ENCODE measurements at places on chromosomes 6 and 20.

GRCh38 chr6:155079985-155080452 lies 84.9 kb downstream of the TIAM2 start:
- no peak for DNase-seq

GRCh38 chr6:14337152-14337551 lies 219.6 kb downstream of the CD83 start:
- DNase-seq: no peak

DNA sequence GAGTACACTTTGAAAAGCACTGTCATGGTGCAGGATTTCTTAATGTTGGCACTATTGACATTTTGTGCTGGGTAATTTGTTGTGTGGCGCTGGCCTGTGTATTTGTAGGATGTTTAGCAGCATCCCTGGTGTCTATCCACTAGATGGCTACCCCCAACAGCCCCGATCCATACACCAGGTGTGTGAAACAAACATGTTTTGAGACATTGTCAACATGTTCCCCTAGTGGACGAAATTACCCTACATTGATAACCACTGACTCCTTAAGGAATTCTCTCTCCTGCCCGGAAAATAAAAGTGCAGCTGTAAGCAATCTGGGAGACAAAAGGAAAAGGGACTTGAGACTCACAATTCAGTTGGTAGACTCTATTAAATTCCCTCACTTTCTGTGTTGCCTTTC lies 52.6 kb upstream of the TMEM200A start:
- no peak for DNase-seq

DNA sequence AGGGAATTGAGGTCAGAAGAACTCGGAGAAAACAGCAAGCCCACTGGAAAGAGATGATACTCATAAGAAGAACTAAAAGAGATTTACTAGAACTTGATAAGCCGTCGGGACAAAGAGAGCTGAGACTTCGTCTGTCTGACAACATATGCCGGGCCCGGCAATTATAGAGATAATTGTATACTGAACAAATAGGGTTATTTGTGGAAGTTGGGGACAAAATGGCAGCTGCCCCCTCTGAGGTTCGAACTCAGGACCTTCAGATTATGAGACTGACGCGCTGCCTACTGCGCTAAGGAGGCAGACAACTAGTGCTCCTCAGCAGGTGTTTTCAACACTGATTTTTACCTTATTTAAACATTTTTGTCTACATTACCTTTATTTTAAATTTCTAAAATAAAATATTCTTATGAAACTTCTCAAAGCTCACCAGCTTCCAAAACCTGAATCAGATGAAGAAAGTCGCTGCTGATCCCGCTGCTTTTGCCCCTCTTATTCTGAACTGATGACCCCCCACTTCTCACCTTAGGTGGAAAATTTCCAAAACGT lies 29.3 kb upstream of the TRIM27 start:
- DNase-seq: no peak

- no peak for DNase-seq
Observed at GRCh38 chr20:63166193-63167020, 49.5 kb downstream of the YTHDF1 start.

- DNase-seq: no peak
Observed at GRCh38 chr6:101090281-101090680, 209.2 kb upstream of the ASCC3 start.

GRCh38 chr6:76972474-76972873 lies 490.8 kb downstream of the HTR1B start:
- no peak for DNase-seq

DNA sequence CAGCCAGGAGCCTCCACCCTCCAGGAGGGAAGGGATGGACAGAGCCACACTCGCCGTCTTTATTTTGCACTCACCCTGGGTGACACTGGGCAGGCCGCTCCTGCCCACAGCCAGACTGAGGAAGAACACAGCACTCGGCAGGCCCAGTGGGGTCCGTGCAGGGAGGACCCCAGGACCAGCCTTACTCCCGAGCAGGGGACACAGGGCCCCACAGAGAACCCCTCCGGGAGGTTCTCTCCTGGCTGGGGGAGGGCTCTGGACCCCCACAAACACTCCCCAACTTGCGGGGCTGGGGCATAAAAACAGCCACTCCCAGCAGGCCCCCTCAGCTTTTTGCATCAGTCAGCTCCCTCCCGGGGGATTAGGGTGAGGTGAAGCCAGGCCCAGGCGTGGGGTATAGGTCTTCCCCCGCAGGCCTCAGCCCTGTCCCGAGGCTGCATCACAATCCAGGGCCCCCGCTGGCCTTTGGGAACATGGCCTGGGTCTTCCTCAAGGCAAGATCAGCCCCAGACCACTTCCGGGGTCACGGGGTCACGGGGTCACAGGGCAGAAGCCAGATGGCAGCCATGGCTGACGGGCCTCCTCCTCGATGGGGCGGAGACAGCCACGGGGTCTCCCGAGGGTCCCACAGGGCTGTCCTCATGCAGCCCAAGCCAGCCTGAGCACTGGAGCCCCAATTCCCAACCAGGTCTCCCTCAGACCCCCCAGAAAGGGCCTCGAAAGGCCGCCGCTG lies 3.2 kb downstream of the TNFRSF6B start:
- DNase-seq: no peak

GRCh38 chr20:15475483-15475882 lies 1097.8 kb downstream of the KIF16B start:
- no peak for DNase-seq

GRCh38 chr6:91654357-91654756 lies 1067.5 kb upstream of the MAP3K7 start:
- DNase-seq: no peak

DNA sequence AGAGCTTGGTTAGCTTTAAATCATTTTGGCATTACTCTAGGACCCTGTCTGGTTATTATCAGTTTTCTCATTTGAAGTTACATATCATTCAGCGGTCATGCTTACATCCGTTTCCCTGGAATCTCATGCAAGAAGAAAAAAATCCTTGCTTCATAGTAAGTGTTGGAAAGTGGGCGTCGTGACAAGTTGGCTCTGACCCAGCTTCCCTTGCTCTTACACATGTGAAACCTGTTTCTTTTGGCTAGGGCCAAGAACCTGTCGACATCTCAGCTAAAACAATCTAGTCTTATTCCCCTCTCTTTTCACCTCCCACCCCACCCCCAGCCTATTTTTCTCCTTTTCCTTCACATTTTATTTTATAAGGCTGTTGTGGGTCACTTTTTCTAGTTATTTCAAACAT lies 45.5 kb downstream of the ANKS1A start:
- peak; percentile 70 for DNase-seq

- no peak for DNase-seq
Observed at GRCh38 chr6:4382362-4382853, 247.0 kb upstream of the ECI2 start.

DNA sequence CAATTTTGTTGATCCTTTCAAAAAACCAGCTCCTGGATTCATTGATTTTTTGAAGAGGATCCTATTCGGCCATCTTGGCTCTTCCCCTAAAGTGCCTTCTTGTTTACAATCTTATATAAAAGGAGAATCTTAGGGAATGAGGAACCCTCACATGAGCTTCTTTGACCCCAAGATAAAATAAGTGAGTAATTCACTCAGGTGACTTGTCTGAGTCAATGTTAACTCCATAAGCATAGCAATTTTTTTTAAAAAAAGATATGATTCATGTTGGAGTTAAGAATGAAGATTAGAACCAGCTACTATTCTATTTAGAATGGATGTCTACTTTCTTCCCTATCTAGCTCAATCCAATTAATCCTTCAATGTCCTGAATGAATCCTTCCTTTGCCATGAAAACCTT lies 21.0 kb downstream of the WASF1 start:
- DNase-seq: no peak

- DNase-seq: no peak
Observed at GRCh38 chr6:29908710-29909109, 33.6 kb upstream of the HLA-A start.

DNA sequence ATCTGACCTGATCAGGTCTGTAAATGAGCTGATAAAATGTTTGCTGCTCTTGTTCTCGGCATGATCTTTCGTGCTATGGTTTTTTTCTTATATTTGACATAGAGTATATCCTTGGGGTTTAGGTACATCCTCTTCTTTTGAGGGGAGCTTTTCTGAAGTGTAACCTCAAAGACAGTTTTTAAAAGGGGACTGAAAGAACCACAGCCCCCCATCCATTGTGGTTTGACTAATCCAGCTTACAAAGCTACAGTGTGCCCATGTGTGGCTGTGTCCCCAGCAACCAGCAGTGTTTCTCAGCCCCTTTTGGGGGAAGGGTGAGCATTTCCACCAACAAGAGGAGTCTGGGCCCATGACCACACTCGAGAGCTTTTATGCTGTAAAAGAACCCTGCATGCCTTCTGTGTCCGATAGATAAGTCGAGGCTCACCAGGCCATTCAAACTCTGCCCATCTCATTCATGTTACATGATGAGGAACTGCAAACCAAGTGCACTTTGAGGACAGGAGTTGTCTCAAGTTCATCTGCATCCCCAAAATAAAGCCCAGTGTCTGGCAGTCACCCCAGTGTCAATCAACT lies 266.0 kb downstream of the SLC24A3 start:
- DNase-seq: no peak

GRCh38 chr6:10610289-10610688 lies 84.1 kb downstream of the C6orf52 start:
- DNase-seq: no peak

DNA sequence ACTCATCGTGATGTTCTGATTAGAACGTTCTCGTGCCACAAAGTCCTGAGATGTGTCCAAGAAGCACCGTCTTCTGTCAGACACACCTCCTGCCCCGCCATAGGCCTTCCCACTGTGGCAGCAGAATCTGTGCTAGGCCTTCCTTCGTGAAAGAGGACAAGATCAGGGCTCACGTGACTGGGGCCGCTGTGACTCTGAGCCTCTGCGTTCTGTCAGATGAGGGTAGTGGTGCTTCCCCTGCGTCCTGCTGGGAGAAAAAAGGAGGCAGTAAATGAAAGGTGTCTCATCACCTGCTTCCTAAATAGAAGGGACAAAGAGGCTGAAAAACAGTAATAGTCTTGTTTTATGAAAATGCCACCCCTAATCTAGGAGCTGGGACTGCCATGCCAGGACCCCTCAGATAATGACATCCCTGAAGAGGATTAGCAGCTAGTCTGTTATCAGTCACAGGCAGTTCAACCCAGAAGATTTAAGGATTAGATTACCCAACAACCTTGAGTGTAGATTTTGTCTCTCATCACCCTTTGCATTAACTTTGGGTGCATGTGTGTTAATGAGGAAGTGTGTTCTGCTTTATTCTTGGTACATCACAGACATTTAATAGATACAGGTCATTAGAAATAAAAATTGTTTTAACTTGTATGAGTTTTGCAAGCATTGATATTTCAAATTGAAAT lies 4.1 kb downstream of the DNAJC5 start:
- DNase-seq: no peak

GRCh38 chr6:107817784-107818183 lies 6.3 kb downstream of the SCML4 start:
- DNase-seq: no peak

DNA sequence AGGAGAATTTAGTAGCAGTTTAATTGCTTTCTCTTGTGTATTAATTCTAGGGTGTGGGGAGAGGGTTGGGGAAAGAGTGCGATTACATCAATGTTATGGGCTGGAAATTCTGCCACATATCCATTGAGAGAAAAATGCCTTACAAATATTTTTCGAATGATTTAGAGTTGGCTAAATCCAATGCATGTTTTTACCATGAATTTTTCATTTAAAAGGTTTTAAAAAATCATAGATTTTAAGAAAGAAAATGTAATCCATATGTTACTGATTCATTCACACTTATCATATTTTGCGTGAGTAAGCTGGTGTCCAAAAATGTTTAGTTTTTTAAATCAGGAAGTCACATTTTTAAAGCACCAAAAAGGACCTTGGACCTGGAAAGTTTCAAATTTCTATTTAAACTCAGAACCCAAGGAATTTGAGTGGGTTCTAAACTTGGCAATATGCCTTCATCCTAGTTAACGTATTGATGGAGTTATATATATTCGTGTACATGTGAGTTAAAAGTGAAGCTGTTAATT lies 627.4 kb upstream of the CITED2 start:
- no peak for DNase-seq

DNA sequence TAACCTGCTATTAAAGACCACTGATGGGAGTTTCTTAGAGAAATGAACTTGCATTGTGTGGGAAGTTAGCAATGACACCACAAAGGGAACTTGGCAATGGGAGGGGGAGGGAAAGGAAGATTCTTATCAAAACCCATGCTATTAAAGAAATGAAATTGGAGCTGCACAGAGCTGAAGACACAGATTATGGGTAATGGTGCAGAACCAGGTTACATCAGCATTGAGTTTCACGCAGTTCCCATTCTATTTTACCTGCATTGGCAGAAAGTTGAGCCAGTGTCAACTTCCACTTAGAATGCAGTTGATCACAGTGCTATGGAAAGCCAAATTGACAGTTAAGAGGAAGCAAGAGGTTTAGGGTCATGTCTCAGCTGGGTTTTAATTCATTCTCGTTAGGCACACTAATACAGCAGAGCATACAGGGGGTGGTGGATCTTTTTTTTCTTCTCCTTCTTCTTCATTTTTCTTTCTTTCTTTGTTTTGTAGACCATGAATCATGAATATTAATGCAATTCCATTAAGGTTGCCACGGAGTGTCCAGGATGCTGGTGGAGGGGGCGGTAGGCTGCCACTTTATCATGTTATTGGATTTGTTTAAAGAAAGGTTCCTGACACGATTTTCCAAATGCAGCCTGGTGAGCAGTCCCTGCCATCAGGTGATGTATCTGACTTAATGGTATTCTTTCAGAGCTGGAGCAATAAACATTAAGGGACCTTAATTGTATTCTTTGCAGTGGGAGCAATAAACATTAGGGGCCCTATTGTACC lies 1092.0 kb upstream of the MAP3K7 start:
- DNase-seq: no peak

DNA sequence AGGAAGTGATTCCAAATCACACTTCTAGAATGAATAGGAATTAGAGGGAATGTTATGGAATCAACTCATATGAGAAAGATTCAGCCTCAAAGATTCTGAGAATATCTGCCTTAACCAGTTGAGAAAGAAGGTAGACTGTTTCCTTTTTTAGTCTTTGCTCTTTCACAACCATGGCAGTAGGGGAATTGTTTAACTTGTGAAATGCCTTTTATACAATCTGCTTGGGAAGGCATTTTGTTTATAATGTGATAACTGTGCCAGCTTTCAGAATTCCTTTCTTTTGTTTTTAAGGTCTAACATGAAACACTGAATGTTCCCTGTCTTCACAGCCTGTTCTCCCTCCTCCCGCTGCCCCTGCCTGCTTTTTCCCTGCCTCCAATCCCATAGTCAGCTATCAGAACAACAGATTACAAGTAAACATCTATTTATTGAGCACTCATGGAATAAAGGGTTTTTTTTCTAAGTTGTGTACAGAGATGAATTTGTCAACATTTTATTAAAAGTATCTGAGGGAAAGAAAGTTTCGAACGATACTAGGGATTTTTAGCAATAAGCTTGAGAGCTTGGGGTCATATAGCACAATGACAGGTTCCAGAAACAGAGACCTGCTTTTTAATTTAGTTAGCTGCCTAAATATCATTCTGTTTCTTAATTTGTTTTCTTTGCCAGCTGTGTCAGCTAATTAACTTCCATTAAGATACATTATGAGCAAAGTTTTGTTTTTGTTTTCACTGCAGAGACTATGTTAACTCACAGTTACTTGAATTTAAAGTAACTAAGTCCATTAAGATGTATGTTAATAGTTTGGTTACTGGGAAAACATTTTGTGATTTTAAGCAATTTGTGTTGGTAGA lies 28.3 kb upstream of the FBXO30 start:
- no peak for DNase-seq

Data from breast epithelium (tissue), 4 donors.